ENCODE measurements at places on chromosomes 6 and 20.

- DNase-seq: peak; percentile 81
Observed at GRCh38 chr6:26521600-26522391, 16.4 kb upstream of the HMGN4 start.

GRCh38 chr6:17987697-17988421 lies 424 bp upstream of the KIF13A start:
- peak; percentile 90 for DNase-seq

DNA sequence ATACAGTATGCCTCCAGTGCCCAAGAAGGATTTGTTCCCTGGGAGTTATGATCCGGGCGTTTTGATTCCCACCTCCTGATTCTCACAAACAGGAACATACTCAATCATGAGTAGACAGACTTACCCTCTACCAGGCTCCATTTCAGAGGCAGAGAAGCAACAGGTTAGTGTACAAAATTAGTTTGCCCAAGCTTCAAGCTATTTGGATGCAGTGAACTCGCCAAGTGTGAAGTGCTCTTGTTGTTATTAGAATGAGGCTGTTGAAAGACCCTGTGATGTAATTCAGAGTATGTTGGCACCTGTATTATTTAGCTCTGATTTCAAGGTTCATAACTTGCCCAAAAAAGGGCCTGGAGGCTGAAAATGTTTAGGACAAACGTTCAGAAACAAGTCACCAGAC lies 247.0 kb downstream of the PHACTR1 start:
- DNase-seq: no peak

GRCh38 chr6:105135056-105135455 lies 44.8 kb downstream of the POPDC3 start:
- peak; percentile 29 for DNase-seq

GRCh38 chr6:137610702-137611101 lies 116.5 kb upstream of the OLIG3 start:
- no peak for DNase-seq

DNA sequence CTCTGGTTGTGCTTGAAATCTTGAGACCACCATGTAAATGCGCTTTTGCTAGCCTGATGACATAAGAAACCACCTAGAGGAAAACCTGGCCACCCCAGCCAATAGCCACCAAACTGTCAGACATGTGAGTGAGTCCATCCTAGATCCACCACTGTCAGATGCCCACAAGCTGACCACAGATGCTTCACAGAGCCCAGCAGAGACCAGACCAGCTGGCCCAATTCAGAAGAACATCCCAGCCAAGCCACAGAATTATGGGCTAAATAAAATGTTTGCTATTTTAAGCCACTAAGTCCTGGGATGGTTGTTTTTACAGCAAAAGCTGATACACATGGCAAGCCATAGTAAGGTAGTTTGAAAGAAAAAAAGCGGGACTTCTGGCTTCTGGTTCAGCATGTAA lies 425.3 kb downstream of the KIF16B start:
- no peak for DNase-seq

DNA sequence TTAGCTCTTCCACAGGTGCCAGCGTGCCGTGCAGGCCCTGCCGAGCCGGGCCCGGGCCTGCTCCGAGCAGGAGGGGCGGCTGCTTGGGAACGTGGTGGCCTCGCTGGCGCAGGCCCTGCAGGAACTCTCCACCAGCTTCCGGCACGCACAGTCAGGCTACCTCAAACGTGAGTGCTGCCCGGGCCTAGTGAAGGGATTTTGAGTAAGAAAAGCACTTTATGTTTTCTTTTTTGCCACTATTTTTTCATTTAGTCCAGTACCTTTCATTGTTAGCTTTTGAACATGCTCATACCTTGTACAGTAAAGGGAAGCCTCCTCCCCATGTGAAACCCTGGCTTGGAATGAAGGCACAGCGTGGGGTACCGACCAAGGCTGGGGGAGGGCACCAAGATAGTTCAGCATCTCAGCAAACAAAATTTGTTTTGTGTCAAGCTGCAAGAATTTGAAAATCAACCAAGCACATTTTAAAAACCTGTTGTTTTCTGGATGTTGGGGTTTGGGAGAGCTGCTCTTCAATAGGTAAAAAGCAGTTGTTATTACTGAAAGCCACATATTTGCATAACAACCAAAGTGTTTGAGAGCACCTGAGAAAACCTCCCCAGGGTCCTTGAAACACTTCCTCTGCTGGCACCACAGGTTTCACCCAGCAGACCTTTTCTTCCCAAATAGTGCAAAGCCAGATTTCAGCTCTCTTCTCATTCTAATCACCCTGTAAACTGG lies 18.4 kb downstream of the STX16 start:
- DNase-seq: no peak

DNA sequence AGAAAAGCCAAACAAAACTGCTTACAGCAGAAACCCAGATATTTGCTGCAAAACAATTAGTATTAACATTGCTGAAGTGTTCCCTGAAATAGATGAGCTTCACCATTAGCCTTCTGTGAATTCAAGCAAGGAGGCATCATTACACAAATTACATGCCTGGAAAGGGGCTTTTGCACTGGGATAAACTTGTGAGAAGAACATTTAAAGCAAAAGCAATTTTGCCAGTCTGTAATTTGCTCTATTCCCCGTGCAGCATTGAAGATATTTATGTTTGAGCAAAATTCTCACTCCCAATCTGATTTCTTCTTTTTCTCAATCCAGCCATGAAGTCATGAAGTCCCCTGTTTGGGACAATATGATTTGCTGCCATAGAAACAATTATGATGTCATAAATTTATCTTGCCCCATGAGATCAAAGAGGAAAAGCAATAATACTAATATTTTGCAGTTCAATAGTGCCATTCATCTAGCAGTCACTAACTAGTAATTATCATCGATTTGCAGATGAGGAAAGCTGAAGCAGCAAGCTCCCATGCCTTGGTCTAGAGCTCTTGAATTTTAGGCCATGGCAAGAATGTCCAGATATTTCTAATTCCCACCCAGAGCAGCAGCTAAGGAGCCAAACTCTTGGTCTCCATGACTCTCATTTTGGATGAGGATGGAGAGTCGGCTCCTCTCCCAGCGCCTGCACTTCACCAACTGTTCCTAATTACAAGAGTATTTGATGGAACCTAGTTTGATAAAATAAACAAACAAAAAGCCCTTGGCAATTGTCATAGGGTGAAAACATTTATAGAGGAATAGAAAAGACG lies 49.5 kb upstream of the CCN6 start:
- DNase-seq: no peak

DNA sequence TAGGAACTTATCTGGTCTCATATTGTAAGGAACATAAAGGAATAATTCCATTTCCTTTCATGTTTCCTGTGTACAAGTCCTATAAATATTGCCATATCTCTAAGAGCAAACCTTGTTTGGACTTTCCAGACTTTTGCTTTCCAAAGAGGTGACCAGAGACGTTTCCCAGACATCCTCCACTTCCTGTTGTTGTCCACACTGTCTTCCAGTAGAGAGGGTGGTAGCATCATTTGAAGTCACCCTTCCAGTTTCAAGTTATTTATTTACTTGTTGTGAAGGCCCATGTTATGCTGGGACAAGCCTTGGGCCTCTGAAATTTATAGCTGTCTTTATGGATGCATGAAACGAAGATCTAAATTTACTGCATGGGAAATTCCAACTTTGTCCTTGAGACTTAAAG lies 10.6 kb upstream of the TGM3 start:
- no peak for DNase-seq

- DNase-seq: peak; percentile 36
Observed at GRCh38 chr20:35511814-35512420, 17.5 kb downstream of the C20orf173 start.

- no peak for DNase-seq
Observed at GRCh38 chr6:28000351-28001045, 43.5 kb downstream of the OR2B6 start.

DNA sequence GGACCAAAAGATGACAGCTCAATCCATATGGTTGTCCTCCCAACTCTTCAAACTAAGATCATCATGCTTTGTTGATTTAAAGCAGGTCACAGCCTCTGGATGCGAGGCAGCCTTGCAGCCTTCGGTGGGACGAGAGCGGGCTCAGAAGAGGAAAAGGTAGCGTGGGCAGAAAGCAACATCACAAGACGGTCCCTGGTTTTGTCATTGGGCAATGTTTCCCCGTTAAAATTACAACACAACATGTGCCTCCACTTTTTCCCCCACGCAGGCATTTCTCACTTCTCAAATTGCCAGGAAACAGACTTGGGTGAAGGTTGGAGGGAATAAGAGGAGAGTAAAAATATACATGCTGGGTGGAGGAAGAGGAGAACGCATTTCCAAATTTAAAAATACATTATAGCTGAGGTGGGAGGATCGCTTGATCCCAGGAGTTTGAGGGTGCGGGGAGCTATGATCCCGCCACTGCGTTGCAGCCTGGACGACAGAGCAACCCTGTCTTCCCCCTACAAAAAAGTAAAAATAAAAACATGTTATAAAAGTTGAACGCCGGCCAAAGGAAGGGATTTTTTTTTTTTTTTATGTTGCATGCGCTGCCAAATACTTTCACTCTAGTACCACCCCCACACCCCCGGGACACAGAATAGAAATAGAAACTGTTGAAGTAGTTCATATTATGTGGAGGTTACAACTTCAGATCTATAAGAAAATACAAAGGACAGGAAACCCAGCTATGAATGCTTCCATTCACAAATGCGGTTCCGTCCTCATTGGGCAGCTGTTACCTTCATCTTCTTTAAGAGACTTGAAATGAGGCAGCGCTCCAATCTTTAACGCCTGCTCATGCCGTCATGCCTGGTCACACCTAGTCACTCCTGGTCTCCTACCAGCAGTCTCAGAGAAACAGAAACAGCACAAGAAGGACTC lies 13.9 kb upstream of the NAA20 start:
- no peak for DNase-seq

GRCh38 chr6:111874025-111874415 lies 768 bp upstream of the FYN start:
- no peak for DNase-seq

DNA sequence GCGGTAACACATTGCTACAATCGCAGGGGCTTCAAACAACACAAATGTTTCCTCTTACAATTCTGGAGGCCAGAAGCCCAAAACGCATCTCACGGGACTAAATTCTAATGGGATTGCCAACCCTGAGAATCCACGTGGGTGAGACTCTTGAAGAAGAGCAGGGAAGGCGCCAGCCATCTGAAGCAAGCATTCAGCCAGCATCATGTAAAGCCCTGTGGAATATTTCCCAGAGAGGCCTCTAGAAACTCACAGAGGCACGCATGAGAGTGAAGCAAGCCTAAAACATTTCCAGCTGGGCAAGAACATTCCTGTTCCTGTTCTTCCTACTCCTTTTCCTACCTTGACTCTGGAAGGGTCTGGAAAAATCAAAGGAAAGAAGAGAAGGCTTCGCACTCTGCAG lies 19.6 kb upstream of the FNDC1 start:
- no peak for DNase-seq

DNA sequence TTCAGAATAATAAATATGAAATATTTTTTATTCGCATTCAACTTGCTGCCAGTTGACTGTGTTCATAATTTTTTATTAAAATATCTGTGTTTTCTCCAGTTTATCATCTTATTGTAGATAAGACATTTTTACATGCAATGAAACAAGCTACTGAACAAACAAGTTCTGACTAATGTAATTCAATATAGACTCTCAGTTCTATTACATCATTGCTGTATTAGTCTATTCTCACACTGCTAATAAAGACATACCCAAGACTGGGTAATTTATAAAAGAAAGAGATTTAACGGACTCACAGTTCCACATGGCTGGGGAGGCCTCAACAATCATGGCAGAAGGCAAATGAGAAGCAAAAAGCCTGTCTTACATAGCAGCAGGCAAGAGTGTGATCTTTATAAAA lies 1357.7 kb upstream of the CITED2 start:
- DNase-seq: no peak

GRCh38 chr6:9539231-9539755 lies 875.6 kb downstream of the TFAP2A start:
- no peak for DNase-seq

DNA sequence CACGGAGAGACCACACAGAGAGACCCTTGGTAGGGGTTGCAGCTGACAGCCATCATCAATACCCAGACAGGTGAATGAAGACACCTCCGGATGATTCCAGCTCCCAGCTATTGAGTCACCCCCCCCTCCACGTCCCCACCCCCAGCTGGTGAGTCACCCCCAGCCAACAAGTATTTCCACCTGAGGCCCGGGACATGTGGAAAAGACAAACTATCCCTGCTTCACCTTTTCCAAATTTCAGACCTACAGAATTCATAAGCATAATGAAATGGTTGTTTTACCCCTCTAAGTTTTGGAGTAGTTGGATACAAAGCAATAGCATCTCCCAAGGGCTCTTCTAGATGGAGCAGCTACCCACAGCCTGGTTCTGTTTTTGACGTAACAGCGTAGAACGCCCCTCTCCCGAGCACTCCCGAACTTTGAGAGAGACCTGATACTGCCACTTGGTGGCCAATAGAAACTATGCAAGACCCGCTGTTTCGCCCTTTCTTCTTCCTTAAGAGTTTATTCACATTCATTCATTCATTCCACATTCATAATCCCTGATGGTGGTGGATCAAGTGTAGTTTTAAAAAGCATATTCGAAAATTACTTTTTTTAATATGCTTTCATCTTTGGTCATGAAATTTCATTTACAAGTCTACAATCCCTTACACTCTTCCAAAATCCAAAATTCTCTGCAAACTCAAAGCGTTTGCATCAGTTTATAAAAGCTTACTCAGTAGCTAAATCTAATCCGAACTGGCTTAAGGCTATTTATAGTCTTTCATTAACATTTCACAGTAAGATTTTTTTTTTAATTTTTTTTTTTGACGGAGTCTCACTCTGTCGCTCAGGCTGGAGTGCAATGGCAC lies 15.1 kb upstream of the PPP1R16B start:
- DNase-seq: no peak

GRCh38 chr20:44646641-44647274 lies 4.7 kb downstream of the ADA start:
- peak; percentile 52 for DNase-seq

DNA sequence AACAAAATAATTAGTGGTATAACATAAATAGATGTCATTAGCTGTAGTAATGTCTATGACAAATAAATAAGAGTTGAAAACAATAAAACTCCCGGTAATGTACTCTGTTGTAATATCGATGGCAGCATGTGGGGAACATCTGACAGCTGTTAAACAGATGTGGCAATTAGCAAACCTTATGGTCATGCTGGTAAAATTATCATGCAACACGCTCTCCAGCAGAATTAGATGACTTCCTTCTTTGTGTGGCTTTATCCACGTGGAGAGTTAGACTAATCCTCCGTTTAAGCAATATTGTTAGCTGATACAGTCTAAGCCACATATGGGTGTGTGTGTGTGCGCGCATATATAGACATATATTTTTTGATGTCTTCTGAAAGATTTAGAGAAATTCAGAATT lies 77.7 kb upstream of the ZFP64 start:
- DNase-seq: no peak

DNA sequence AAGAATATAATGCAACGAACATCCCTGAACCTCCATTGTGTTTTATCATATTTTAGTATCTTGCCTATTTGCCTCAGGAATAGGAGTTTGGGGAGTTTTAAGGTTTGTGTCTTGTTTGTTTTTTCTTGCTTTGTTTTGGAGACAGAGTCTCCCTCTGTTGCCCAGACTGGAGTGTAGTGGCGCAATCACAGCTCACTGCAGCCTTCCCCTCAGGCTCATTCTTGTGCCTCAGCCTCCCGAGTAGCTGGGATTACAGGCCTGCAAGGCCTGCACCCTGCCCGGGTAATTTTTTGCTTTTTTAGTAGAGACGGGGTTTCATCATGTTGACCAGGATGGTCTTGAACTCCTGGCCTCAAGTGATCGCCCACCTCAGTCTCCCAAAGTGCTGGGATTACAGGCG lies 63.3 kb upstream of the CARMIL1 start:
- DNase-seq: no peak
